ENCODE measurements at places on chromosomes 3 and 15.

GRCh38 chr3:129954514-129954913 is 20.0 kb upstream of the TRH start:
- peak; percentile 70 for DNase-seq

DNA sequence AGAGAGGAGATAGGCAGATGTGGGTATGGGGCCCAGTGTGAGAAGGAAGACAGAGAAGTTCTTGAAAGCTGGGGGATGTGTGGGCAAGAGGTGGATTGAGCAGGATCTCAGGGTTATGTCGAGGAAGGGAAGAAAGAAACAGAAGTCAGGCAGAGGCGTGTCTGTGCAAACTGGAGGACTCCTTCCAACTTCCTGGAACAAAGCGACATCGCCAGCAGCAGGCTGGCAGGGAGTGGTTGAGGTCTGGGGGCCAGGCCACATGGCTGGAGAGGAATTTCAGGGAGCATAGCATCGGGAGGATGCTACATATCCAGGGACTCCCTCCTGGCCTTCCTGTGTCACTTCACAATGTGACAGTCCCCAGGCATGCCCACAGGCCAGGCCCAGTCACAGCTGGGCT is 42.9 kb upstream of the MYZAP start:
- DNase-seq = no peak

- DNase-seq = no peak
Measured at GRCh38 chr3:115800489-115801075, 177.3 kb downstream of the GAP43 start.

DNA sequence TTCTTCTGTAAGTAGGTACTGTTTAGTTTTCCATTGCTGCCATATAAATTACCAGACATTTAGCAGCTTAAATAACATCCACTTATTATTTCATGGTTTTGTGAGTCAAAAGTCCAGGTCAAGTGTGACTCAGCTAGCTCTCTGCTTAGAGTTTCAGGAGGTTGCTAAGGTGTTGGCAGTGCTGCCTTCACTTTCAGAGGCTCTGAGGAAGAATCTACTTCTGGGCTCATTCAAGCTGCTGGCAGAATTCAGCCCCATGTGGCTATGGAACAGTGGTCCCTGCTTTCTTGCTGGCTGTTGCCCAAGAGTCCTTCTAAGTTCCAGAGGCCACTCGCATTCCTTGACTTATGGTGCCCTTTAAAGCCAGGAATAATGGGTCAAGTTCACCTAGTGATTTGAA is 4.5 kb downstream of the CFAP44 start:
- DNase-seq = no peak

GRCh38 chr15:77901251-77901881 is 176.1 kb downstream of the TBC1D2B start:
- no peak for DNase-seq

GRCh38 chr3:182855076-182855475 is 61.8 kb downstream of the ATP11B start:
- no peak for DNase-seq

Data from suppressor macrophage (primary cell).